ENCODE measurements at places on chromosomes 7 and 10. TPM values are rescaled to one million over a fixed set of nuclear protein-coding genes. Genes with fewer than 3 reads are reported as not detected.

Gene GNG11
- total RNA-seq = 9.4 TPM

Gene VIPR2
- not detected for total RNA-seq

Gene CCDC3
- 32.4 TPM for total RNA-seq

Gene MAGI2
- 5.8 TPM for total RNA-seq

DNA sequence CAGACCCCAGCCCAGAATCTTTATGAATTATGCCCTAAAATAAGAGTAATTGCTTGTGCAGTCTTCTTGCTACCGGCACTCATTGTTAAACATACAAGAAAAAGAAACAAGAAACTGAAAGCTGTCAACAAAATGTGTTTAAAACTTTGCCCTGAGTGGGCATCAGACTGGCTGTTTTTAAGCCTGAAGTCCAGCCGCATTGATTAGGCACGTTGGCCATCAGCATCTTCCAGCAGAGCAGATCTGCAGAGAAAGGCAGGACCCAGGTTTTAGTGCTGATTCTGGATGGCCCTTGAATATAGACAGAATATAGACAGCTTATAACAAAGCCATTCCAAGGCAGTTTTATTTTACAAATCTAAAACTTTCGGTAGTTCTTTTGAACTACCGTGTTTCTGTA is 102.8 kb downstream of the POLL start:
- no peak for DNase-seq
- no peaks in the 10 kb centered on the region for H3K4me1 ChIP-seq
- no peaks in the 10 kb centered on the region for H3K27me3 ChIP-seq
- no peak overlapping the region for H3K27ac ChIP-seq
